ENCODE measurements at places on chromosomes 5 and 9. TPM values are rescaled to one million over a fixed set of nuclear protein-coding genes. Genes with fewer than 3 reads are reported as not detected.

LVRN gene
- 0.27 TPM for total RNA-seq

FABP6 gene
- total RNA-seq = not detected

TAF11L10 gene
- not detected for total RNA-seq

FOXI1 gene
- not detected for total RNA-seq

PCDHGA9 gene
- 9.6 TPM for total RNA-seq

GNPDA1 gene
- 17.3 TPM for total RNA-seq

SRD5A1 gene
- total RNA-seq = 4.2 TPM

SEMA4D gene
- total RNA-seq = 21.4 TPM

TMCO6 gene
- total RNA-seq = 3.6 TPM
